Putamen (tissue), 1 donor: ENCODE measurements at places on chromosomes 6 and 20.

DNA sequence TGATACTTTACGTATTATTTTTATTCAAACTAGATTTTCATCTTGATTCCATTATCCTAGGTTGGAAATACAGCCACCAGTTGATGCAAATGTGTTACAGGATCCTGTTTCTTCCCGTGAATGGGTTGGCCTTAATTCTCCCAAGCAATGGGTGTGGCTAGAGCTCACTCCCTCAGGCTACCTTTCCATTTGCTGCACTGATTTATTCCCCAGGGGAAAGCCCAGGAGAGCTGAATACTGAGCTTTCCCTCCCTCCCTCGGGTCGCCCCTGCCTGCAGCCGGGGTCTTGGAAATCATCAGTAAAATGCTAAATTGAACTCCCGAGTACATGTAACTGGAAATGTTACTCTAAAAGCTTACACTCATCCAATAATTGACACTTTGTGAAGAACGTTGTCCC is 9.9 kb downstream of the SMOC2 start:
- no peak for DNase-seq

DNA sequence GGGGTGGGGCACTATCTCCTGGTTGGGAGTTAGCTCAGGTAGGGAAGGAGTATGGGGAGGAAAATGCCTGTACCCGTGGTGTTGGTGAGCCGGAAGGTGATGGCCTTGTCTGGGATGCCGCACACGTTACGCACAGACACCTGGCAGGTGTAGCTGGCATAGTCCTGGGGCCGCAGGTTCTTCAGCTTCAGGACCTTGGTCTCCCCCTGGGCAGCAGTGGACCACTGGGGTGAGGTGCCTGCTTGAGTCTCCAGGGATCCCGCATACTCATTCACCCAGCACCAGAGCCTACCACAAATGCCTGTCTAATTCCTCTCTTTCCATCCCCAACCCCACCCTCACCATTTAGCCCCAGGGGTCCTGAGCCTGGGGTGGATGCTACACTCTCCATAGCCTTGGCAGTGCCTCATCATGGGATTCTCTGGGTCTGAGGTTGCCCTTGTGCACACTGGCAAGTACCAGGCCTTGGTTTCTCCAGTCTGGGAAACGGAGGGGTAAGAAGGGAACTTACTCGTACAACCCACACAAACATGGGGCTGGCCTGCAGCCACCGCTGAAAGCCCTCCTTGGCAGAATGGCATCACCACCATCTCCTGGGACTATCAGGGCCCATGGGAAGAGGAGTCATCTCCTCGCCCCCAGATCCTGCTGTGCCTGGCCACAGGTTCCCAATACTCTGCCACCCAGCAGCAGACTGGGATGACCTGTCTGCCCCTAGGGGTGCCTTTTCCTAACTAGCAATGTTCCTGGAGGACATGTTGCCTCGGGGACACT is 42.8 kb downstream of the MDGA1 start:
- DNase-seq, result no peak

GRCh38 chr6:145028144-145028818 is 707.0 kb downstream of the EPM2A start:
- peak; percentile 16 for DNase-seq

DNA sequence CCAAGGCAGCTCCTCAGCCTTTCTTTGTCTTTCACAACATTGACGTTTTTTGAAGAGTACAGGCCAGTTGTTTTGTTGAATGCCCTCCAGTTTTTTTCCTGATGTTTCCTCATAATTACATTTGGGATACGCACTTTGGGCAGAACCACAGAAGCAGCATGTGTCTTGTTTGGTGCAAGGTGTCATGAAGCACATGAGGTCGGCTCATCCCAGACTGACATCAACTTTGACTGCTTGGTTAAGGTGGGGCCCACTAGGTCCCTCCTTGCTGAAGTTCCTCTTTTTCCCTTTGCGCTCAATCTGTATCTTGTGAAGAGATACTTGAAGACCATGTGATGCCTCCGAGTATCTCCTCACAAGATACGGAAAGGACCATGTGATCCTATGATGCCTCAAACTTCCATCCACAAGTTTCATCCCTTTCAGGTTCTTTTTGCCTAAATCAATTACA is 10.5 kb downstream of the SNAI1 start:
- no peak for DNase-seq

- DNase-seq, result no peak
Observed at GRCh38 chr20:51091406-51092195, 68.7 kb upstream of the KCNG1 start.

GRCh38 chr6:160122744-160123143 is 1.1 kb downstream of the SLC22A1 start:
- no peak for DNase-seq

DNA sequence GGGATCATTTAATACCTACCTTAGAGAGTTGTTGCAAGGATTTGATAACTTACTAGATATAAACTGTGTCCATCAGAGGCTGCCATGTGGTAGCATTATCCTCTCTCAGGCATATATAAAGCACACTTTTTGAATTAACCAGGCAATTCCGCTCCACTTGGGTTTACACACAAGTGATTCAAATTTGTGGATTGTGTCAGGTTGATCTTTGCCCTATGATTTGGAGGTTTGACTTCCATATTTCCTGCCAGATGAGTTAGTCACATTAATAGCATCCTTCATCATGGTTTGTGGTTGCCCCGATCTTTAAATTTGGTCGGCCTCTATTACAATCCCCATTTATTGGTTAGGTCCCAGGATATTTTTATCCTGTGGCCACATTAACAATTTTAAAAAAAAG is 44.8 kb upstream of the CTAGE9 start:
- DNase-seq, result no peak

GRCh38 chr20:40913224-40914185 is 115.1 kb upstream of the TOP1 start:
- DNase-seq, result no peak

GRCh38 chr20:23360531-23360930 is 1.5 kb upstream of the GZF1 start:
- no peak for DNase-seq

- DNase-seq, result no peak
Observed at GRCh38 chr20:53428996-53429395, 164.6 kb downstream of the ZNF217 start.

DNA sequence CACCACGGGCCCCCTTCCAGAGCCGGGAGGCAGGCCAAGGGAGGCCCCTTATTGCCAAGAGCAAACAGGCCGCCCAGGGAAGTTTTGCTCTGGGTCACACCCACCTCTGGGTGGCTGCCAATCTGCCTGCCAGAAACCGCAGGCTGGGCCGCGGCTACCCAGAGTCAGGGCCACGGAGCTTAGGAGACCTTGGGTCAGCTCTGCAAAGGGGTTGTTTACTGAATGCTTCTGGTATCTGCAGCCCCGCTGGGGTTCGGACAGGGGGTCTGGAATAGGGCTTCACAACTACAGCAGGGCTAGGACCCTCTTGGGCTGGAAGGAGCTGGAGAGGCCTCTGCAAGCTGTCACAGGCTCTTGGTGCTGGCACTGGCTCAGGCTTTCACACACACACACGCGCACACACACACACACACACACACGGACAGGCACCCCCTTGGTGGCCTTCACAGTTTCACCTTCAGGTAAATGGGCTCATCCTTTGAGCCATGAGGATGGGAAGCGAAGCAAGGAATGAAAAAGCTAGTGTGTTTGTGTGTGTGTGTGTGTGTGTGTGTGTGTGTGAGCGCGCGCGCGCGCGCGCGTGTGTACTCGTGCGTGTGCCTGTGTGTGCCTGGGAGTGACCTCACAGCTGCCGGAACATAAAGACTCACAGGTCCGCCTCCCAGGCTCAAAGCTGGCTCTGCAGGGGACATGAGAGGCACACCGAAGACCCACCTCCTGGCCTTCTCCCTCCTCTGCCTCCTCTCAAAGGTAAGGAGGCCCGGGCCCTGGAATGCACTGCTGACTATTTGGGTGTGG is at the start of gene CCN5:
Gene CCN5, plus strand, starts transcription at position 669 of the 798 bp plus-strand sequence. Its CDS starts 22 bp downstream, at position 691.
- peak; percentile 58 for DNase-seq

- DNase-seq, result no peak
Observed at GRCh38 chr20:60078351-60079250, 120.4 kb downstream of the CDH26 start.

GRCh38 chr6:1626481-1626880 is 16.8 kb downstream of the FOXC1 start:
- DNase-seq, result no peak

GRCh38 chr6:93017213-93017612 is 402.1 kb downstream of the EPHA7 start:
- no peak for DNase-seq

DNA sequence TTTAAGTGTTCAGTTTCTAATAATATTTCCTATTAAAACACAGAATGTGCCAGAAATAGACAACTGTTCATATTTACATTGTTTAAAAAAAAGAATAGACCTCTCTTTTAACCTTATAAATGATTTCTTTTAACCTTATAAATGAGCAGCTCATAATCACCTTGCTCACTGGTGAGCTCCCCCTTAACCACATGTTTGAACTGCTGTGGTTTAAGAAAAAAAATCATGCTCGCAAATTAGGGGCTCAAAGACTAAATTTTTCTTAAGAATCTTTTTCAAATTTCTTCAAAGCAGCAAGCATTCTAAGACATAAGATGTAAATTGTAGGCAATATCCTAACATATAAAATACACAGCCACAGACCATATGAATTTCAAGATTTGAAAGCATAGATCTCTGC is 32.8 kb downstream of the FAM8A1 start:
- DNase-seq, result no peak

- DNase-seq, result no peak
Observed at GRCh38 chr20:61263084-61263695, 11.1 kb downstream of the CDH4 start.

- no peak for DNase-seq
Observed at GRCh38 chr20:36148439-36148838, 6.1 kb upstream of the EPB41L1 start.

GRCh38 chr6:25330796-25331685 is 51.9 kb downstream of the CARMIL1 start:
- DNase-seq, result no peak

DNA sequence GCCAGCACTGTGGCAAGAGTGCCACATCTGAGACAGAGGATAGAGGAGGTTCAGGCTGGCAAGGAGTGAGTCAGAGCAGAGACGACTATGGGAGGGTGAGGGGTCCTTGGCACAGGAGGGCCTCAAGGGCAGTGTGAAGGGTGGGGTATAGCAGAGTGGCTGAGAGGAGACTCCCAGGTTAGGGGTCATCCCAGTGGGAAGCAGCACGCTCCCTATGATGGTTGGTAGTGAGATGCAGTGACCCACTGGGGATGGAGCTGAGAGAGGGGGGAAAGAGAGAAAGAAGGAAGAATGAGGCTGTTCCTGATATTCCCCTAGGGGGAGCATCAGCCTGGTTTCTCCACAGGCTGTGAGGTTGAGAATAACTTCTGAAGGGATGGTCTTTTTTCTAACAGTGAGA is 97.3 kb downstream of the INSM1 start:
- peak; percentile 53 for DNase-seq

- DNase-seq, result no peak
Observed at GRCh38 chr6:44699851-44700250, 312.3 kb downstream of the CDC5L start.

DNA sequence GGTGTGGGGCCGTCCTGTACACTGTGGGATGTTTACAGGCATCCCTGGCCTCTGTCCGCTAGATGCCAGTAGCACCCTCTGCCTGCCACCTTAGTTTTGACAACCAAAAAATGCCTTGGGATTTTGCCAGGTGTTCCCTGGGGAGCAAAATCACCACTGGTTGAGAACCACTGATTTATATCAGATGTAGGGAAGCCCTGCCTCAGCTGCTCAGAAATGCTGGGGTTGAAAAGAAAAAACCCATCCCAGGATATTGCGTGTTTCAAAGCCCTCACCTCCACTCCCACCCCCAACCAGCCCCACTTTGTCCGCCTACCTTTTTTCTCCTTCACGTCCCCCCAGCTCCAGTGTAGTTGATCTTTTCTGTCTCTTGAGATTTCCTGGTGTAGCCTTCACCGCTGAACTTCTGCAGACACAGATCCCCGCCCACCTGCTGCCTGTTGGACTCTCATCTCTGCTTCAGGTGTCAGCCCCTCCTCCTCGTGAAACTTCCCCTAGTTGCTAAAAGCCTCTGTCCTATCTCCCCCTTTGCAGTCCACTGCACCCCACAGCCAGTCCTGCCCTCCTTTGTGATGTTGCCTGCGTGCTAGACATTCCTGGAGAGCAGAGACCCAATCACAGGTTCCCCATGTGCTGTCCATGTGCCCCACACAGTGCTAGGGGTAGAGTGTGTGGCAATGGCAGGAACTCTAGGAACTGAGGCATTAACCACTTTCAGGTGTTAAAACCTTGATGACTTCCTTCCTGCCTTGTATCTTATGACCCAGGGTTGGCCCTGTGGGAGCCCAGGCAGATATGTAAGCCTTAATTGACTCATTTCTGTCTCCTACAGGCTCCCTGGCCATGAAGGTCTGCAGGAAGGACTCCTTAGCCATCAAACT is 98.9 kb downstream of the TBC1D7 start:
- no peak for DNase-seq

- no peak for DNase-seq
Observed at GRCh38 chr6:10743515-10743914, 4.1 kb upstream of the TMEM14B start.

GRCh38 chr6:38749473-38749872 is 34.4 kb downstream of the DNAH8 start:
- no peak for DNase-seq

- DNase-seq, result no peak
Observed at GRCh38 chr6:170130201-170130621, 160.7 kb downstream of the DLL1 start.

DNA sequence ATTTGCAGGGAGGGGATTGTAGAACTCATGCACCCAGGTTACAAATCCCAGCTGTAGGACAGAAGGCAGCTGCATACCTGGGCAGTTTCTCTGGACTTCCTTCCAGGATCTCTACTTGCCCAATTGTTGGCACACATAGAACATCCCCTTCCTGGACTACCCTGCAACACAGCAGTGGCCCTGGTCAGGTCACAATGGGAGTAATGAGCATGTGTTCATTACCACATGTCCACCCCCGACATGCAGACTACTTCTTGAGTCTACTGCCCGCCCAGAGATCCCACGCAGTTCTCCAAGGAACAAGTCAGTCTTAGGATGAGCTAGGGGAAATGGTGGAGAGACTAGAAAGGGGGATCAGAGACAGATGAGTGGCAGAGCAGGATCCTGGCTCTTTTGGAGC is 5.1 kb downstream of the PEX6 start:
- no peak for DNase-seq

- DNase-seq, result no peak
Observed at GRCh38 chr6:170402318-170403040, 95.9 kb downstream of the FAM120B start.

DNA sequence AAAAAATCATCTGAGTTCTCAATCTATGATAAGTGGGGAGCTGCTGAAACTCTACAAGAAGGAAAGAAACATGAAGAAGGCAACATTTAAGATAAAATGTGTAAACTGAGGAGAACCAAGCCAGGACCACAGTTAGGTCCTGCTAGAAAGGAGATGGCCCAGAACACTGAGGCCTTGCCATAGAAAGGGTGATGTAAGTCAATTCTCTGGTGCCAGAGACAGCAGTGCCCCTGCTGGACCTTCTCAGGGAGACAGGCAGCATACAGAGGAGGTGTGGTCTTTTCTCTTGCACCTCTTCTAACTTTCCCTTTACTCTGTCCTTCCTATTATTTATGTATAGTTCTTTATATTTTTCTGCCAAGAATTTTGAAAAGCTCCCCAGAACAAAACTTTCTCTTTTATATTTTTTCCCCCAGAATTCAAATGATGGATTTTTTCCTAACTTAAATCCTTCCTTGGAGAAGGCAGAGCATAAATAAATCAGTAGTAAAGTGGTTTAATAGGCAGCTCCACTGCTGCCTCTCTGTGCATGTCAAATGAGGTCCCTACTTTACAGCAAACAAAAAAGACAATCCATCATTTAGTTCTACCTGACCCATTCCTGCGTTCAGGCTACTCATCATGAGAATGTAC is 9.0 kb downstream of the UQCC2 start:
- no peak for DNase-seq
